Epithelial cell of prostate (primary cell): ENCODE measurements at places on chromosomes 11 and 22.

DNA sequence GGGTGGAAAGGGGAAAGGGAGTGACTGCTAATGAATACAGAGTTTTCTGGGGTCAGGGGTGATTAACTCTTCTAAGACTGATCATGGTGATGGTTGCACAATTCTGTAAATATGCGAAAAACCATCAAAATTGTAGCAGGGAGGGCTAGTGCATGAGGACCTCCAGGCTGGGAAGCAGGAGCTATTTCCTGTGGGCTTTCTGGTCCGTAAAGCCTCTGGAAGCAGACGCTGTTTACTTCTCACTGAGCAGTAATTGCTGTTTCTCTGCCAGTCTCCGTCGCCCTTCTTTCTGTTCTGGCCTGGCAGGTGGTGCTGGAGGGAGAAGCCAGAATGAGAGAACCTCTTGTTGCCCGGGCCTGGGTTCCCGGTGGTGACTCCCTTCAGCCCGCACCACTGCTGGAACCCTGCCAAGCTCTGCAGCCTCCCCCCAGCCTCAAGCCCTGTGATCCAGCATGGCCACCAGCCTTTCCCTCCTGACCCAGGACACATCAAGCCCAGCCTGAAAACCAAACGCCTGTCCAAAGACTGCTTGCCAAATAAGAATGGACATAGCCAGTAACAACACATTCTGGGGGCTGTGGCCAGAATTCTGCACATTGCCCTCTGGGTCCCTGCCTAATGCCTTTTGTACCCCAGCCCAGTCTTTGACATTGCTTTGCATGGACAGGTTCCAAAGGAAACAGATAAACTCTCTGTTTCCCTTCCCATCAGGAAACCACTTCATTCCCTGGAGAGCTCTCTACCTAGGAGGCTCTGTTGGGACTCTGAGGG, 201.0 kb upstream of the NAV2 start:
- DNase-seq = no peak

GRCh38 chr11:73206801-73207200, 11.3 kb upstream of the P2RY2 start:
- DNase-seq = no peak

GRCh38 chr11:128471138-128471661, 116.2 kb downstream of the ETS1 start:
- DNase-seq = no peak

GRCh38 chr11:44101098-44101497, 5.6 kb downstream of the EXT2 start:
- no peak for DNase-seq

- no peak for DNase-seq
Measured at GRCh38 chr22:47248925-47249324, 486.5 kb downstream of the TBC1D22A start.

GRCh38 chr11:19766206-19766605, 53.6 kb downstream of the NAV2 start:
- no peak for DNase-seq

- DNase-seq = no peak
Measured at GRCh38 chr22:43953988-43954785, 1.1 kb upstream of the SAMM50 start.

DNA sequence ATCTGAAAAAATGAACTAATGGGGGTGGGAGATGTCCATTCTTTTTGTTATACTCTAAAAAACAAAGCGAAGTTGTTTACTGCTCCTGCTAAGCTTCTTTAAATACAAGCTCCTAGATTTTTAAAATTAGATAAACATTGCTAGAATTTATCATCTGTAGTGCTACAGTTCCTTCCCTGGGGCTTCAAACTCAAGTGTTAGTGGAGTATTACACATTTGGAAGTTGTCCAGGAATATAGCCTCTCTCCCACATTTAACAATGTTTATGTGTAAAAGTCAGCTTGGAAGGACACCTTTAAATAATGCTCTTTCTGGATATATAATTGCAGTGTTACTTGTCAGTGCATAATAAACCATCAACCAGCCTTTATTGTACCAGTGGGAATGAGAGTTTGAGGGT, 155.5 kb downstream of the SPON1 start:
- no peak for DNase-seq

- DNase-seq = no peak
Measured at GRCh38 chr11:7696424-7696823, 9.9 kb downstream of the OVCH2 start.

DNA sequence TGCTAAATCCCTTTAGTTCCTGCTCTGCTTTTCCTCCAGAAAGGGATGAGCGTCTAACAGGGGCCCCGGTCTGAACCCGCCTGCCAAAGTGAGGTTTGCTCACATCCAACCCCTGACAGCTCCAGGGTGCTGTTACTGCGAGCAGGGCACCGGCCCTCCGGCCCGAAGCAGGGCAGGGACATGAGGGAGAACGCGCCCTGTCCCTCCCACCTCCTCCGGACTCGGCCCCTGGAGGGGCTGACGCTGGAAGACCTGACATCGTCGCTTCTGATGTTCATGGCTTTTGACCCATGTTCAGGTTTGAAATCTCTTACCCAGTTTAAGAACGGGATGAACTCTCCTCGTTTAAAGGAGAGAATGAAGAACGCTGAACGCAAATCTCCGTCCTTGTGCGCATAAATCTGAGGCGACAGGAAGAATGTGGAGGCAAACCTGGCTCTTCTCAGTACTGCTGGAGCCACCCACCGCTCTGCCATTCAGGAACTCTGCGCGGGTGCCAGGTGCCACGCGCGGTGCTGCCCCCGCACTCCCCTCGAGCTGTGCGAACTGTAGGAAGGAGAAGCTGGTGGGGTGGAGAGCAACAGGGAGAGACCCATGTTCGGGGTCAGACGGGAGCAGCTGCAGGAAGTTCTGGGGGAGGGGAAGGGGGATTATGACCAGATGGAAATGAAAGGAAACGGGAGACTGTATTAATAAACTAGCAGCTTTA, 826 bp upstream of the EEF1G start:
- DNase-seq = no peak

DNA sequence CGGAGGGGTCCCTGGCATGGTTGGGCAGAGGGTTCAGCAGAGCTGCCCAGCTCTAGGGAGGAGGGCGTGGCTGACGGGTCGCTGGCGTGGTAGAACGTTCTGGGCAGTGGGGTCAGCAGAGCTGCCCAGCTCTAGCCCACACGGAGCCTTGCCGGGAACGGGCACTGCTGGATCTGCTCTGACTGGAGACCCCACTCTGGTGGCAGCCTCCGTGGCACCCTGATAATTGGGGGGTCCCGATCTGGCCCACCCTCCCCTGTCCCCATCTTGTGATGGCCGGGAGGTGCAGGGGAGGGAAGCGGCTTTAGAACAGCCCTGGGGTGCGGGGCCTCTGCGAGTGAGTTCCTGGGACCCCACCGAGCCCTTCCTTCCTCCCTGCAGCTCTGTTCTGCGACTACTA, 21.9 kb downstream of the MUC5AC start:
- DNase-seq = no peak

- no peak for DNase-seq
Measured at GRCh38 chr22:48889209-48889830, 938.4 kb downstream of the BRD1 start.

DNA sequence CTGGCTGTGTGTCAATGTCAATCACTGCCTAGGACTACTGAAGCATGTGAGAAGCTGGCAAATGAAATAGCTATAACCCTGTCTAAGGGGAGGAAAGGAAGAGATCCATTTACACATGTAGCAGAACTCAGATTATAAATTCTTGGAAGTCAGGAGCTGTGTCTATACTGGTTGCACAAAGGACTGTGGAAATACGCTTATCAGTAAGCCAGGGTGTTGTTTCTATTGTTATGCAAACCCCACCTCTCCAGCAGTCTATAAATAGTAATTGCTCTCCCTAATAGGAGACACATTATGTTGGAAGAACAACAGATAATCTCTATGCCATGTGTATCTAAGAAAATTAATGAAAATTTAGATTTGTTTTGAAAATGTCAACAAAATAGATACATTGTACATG, 693.4 kb upstream of the CCDC90B start:
- no peak for DNase-seq

DNA sequence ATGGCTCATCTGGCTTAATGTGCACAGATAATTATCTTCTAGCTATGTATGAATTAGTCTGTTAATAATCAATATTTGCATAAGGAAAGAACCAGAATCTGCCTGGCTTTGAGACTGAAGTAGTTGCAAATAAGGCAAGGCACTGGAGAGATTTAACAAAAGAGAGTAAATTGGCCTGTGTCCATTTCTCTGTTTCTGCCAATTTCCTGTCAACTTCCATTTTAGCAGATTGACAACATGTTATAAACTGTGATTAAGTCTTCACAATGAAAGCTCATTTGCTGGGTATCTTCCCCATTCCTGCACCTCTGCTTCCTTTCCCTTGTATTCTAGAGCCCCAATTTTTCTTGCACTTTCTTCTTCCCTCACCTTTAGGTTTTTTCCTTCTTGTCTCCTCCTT, 5.3 kb upstream of the TMEM123 start:
- DNase-seq = no peak

DNA sequence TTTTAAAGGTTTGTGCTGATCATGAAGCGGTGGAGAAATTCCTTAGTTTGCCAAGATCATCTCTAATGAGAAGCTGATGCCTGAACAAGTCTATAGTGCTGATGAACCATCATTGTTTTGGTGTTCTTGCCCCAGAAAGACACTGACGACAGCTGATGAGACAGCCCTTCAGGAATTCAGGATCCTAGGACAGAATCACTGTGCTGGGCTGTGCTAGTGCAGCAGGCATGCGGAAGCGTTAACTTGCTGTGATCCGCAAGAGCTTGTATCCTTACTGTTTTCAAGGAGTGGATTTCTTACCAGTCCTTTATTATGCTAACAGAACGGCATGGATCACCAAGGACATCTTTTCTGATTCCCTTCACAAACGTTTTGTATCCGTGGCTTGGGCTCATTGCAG, 104.1 kb downstream of the TBC1D22A start:
- peak; percentile 37 for DNase-seq

DNA sequence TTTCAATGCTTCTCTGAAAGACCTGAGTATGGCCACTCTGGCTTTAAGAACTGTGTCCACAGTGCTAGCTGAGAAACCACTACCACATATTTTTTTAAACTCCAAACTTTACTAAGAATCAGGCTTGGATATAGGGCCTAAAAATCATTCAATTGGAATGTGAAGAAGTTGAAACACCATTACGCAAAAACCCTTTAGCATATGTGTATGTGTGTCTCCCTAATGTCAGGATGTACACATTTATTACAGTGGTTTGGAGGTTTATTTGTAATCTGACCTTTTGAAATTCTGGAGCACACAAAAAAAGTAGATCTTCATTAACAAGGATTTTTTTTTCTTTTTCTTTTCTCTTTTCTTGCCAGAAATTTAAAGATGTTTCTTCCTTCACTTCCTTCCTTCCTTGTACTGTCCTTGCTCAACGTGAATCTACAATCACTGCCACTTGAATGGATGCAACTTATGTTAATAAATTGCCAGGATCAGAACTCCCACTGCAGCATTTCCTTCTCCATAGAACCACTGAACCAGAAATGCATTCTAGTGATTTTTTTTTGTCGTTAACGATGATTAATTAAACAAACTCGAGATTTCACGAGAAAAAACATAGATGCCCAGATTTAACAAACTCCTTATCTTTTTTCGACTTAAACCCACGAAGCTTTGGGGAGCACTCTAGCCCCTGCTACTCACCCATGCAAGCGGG, 3.1 kb upstream of the ADM start:
- DNase-seq = no peak

GRCh38 chr22:34866495-34867131, 199.3 kb upstream of the ISX start:
- DNase-seq = peak; percentile 20

DNA sequence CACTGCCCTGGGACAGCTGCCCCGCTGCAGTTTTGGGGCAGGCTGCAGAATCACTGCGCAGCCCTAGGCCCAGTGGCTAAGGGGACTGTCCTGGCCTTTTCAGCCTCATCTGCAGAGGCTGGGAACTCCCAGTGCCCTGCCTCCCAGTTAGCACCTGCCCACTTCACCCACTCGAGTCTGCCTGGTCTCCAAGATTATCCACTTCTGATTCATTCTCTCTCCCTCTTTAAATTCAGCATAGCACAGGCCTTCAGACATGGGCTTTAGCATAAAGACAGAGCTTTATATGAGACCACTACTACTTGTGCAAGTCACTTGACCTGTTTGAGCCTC, 8.9 kb downstream of the DAGLA start:
- DNase-seq = no peak

DNA sequence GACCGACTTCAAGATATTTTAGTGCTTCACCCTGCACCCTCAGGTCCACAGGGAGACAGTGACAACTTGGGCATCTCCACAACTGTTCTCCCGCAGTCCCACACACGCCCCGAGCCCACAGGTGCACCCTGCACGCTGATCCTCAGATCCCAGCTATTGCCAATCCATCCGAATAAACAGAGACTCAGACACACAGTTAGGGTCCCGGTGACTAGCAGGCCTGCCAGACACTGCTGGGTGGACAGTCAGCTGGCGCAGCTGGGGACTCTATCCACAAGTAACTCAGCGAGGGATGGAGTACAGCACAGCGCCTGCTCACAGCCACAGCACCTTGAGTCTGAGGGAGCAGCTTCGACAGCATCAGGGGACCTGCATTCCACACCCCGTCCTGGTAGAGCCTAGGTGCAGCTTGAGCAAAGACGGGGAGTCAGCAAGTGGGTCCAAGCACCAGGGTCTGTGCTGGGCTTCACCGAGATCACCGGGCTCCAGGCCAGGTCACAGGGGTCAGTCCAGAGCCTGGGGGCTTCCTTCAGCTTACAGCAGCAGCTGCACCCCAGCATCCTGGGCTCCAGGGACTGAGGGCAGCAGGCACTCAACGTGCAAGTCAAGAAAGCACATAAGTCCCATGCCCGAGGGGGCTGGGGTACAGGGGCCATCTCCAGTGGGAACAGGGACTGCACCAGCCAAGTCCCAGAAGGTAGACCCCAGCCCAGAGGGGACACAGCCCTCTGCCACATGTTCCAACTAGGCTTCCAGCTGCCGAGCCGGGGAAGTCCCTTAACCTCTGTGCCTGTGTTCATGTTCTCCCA, 7.6 kb downstream of the RPL3 start:
- no peak for DNase-seq
